SJSA1 (cell line): ENCODE measurements at places on chromosomes 11 and 22.
A peak's percentile ranks its signal among the peaks of the same experiment; 100 is the strongest.

- DNase-seq, result no peak
Measured at GRCh38 chr11:72627594-72628281, 46.5 kb downstream of the PDE2A start.

DNA sequence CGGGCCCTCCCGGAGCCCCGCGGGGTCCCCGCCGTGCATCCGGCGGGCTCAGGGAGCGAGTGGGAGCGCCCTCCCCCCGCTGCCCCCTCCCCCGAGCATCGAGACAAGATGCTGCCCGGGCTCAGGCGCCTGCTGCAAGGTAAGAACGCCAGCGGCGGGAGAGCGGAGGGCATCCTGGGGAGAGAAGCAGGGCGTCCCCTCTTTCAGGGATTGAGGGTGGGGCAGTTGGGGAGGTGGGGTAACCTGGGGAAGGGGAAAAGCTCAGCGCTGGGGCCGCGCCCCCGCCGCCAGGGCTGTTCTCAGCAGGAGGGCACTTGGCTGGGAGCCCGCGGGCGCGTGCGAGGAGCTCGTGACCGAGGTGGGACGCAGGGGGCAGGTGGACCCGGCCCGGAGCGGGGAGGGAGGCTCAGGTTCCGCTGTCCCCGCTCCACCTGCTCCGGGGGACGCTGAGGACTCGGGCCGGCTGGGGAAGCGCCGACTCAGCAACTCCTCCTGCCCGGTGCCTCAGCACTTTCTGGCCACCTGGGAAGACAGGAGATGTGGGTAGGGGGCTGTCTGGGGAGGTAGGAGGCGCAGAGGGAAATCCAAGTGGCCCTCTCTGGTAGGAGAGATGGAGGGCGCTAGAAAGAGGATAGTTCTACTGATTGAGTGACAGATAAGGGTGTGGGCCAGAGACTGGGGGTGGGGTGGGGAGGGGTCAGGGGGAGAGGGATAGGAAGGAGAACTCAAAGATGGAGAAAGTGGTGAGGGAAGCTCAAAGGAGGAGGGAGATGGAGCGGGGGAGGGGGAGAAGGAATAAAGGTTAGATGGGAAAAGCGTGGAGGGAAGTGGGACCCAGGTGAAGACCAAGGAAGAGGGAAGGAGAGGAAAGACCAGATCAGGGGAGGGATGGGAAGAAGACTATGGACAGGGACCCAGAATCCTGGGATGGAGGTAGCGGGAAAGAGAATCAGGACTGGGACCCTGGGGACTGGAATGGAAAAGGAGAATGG, 726 bp downstream of the RTN4RL2 start:
- DNase-seq, result no peak

DNA sequence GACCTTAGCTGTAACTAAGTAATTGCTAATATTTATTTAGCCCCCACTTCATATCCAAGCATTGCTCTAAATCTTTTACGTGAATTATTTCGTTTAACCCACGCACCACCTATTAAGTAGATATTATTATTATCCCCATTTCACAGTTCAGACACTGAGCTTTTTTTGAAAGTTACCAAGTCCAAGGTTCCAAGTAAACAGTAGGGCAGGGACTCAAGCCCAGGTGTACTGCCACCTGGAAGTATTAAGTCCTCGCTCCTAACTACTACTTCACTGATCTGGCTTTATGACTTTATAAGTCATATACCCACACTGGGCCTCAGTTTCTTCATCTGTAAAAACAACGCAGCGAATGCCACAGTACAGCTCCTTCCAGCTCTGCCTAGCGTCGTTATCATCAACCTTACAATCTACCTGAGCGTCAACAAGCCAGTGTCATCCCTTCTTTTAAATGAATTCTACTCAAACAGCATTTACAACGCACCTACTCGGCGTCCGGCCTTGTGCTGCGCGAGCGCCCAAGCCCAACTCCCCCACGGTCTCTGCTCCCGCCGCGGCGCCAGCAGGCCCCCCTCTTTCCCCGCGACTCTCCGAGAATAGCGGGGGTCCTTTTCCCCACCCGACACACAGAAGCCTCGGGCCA, 624 bp downstream of the TMEM41B start:
- no peak for DNase-seq

- no peak for DNase-seq
Measured at GRCh38 chr11:47691979-47692378, 23.2 kb downstream of the AGBL2 start.

- DNase-seq, result peak; percentile 31
Measured at GRCh38 chr11:95147364-95147905, 57.8 kb downstream of the ENDOD1 start.

GRCh38 chr22:36936362-36937116, 23.1 kb downstream of the CSF2RB start:
- DNase-seq, result no peak

DNA sequence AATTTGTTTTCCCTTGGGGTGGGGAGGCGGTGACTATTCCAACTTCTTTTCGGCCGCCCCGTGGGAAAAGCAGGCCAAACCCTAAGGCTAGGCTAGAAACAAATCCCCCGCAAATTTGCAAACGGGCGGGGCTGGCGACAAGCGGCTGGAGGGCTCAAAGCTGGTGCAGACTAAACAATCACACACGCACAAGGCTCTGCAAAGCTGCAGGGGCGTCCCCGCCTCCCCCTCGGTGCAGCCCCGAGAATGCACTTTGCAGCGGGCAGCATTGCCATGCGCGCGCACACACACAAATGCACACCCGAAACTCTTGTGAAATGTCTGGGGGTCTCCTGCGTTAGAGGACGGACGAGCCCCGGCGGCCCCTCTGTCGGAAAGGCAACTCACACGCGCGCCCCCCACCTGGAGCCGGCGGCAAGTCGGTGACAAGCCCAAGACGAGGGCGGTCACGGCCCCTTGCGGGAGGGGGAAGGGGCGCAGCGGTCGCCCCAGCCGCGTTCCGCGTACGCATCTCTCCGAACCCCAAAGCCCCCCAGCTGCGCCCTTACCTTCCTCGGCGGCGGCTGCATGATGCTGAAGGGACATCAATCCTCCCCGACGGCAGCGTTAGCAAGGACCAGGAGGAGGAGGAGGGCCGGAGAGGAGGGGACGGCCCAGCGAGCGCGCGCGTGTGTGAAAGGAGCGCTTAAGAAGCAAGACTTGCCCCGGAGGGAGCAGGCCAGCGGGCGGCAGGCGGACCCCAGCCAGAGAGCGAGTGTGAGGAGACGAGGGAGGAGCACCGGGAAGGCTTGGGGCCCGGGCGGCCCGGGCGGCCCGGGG, 600 bp downstream of the FCHSD2 start:
- DNase-seq, result peak; percentile 57

- DNase-seq, result peak; percentile 48
Measured at GRCh38 chr11:10302359-10302743, 2.5 kb upstream of the ADM start.

GRCh38 chr11:14454861-14455632, 44.6 kb downstream of the COPB1 start:
- DNase-seq, result peak; percentile 79

GRCh38 chr11:44397586-44398178, 87.7 kb upstream of the ALX4 start:
- DNase-seq, result no peak

GRCh38 chr11:103051151-103051801, 40.7 kb downstream of the DCUN1D5 start:
- no peak for DNase-seq

DNA sequence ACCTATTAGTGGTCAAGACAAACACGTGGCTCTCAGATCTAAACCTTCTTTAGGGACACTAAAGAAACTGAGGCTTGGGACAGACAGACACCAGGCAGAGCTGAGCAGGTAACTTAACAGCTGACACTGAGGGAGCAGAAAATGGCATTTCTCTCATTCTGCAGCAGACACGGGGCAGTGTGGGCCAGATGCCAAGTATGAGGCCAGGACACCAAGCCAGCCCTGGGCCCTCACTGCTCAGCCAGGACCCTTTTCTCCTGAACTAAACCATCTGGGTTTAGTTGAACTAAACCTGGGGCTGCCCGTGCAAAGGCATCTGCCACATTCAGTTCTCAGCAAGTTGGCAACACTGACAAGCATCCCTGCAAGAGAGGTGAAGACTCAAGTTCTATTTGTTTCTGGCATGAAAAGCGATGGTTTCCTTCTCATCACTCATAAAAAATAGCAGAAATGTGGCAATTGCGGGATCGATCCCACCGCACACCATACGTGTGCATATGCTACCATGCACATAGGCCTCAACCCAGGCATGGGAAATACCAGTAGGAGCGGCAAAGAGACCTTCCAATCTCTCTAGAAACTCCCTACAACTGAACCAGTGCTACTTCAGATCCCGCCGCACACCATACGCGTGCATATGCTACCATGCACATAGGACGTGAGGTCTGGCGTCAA, 100.1 kb upstream of the BID start:
- no peak for DNase-seq

DNA sequence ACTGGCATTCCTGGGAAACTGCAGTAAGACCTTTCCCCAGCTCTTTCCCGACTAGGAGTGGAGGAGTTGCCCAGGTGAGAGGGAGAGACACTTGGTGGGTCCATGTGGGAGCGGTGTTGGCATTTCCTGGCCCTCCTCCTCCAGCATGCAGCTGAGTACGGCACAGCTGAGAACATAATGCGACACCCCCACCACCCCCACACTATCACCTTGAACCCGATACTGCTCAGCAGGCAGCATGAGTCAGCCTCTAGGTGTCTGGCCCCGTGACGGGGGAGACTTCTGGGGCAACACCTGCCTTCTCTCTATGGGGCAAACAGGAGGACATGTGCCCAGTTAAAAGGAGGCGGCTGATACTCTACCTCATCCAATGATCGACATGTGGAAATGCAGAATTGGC, 64.4 kb downstream of the PKNOX2 start:
- DNase-seq, result no peak
